ENCODE measurements at places on chromosomes 16 and 17. TPM values are rescaled to one million over a fixed set of nuclear protein-coding genes. Genes with fewer than 3 reads are reported as not detected.

The MILR1 gene
- total RNA-seq = 0.75 TPM

The SPHK1 gene
- 24.3 TPM for total RNA-seq

The EFCAB13 gene
- 5.2 TPM for total RNA-seq

The IL34 gene
- total RNA-seq = not detected

The TNP2 gene
- not detected for total RNA-seq

The OR3A3 gene
- not detected for total RNA-seq

The CMTM2 gene
- total RNA-seq = 0.36 TPM

The CD300H gene
- total RNA-seq = not detected

The IRX6 gene
- total RNA-seq = not detected

The TBL3 gene
- 74.8 TPM for total RNA-seq

The CACNA1G gene
- 0.10 TPM for total RNA-seq

The SPN gene
- 145 TPM for total RNA-seq

The ITGAL gene
- 222 TPM for total RNA-seq
